Activated naive CD4-positive, alpha-beta T cell treated with anti-CD3 and anti-CD28 coated beads for 36 hours (primary cell): ENCODE measurements at places on chromosomes 1 and 21.

- no peak for DNase-seq
Measured at GRCh38 chr1:6870571-6870970, 85.3 kb downstream of the CAMTA1 start.

- peak; percentile 36 for DNase-seq
Measured at GRCh38 chr1:113812661-113813135, 422 bp upstream of the RSBN1 start.

GRCh38 chr21:45542242-45542666 lies at the start of gene SLC19A1:
Gene SLC19A1 (minus strand): TSS chr21:45542440. CDS start chr21:45537959, 4,481 bp downstream.
- peak; percentile 68 for DNase-seq

GRCh38 chr1:100077531-100077930 lies 55.2 kb downstream of the SASS6 start:
- DNase-seq = no peak

GRCh38 chr1:33025180-33025569 lies 11.5 kb downstream of the AK2 start:
- no peak for DNase-seq
